Epithelial cell of esophagus (primary cell): ENCODE measurements at places on chromosomes 6 and 20.
A peak's percentile ranks its signal among the peaks of the same experiment; 100 is the strongest.

DNA sequence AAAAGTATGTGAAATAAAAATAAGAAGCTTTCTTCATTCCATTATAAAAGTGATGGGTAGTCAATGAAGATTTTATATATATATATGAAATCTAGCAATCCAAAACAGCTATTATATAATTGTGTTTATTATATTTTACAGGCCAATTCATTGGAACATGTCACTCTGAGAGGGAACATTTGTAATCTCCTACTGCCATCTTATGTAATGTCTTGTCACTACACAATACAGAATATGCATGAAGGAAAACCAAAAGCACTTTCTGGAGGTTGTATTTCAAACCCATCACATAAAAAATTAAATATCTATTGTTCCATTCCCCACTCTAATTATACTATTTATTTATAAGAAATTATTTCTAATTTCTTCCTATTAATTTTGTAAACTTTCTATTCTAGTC, 31.5 kb upstream of the IRAK1BP1 start:
- DNase-seq = peak; percentile 45

DNA sequence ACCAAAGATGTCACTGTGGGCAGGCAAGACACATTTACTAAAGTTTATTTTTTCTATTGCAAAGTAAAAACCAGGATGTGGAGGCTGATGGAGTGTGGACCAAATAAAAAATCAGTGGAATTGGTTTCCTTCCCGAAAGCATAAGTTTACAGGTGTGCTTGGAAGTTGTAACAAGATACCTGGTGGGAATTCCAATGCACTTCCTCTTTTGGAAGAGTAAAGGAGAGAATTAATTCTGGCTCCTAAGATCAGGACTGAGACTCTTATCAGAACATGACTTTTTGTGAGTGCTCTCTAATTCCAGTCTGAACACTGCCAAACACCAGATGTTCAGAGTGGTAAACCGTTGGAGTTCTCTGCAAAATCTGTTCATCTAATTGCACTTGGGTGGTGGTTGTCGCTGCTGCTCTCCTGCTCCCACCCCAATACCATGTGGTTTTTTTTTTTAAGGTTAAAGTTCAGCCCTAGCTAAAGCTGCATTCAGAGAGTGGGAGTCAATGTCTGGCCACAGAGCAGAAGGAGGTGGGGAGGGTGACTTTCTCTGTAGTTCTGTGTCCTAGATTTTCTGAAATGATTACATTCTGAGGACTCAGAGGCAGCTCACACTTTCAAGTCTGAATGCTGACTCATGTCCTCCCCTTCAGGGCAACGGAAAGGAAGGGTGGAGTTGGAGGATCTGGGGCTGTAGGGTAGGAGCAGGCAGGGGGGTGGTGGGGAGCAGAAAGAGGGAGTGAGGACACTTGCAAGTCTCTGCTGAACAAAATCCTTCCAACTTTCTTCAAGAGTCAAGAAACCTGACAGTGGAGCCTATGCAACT, 275.8 kb upstream of the PRDM1 start:
- peak; percentile 91 for DNase-seq

DNA sequence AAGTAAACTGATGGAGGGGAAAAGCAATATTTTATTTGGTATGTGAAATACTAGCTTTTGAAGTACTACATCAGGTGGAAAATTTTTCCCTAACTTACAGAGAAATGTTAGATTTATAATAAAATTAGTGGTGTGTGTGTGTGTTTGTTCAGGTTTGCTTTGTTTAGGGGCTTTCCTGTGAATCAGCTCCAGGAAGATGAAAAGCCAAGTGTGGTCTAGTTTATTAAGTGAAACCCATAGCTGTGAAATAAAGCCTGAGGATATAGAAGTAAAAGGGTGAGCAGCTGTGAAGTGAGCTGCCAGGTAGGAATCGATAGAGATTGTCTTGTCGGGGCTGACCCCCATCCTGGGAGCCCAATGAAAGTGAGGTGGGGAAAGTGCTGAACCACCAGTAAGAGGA, 347.6 kb upstream of the IMPG1 start:
- no peak for DNase-seq

- DNase-seq = no peak
Observed at GRCh38 chr6:166008441-166009369, 158.9 kb downstream of the TBXT start.

DNA sequence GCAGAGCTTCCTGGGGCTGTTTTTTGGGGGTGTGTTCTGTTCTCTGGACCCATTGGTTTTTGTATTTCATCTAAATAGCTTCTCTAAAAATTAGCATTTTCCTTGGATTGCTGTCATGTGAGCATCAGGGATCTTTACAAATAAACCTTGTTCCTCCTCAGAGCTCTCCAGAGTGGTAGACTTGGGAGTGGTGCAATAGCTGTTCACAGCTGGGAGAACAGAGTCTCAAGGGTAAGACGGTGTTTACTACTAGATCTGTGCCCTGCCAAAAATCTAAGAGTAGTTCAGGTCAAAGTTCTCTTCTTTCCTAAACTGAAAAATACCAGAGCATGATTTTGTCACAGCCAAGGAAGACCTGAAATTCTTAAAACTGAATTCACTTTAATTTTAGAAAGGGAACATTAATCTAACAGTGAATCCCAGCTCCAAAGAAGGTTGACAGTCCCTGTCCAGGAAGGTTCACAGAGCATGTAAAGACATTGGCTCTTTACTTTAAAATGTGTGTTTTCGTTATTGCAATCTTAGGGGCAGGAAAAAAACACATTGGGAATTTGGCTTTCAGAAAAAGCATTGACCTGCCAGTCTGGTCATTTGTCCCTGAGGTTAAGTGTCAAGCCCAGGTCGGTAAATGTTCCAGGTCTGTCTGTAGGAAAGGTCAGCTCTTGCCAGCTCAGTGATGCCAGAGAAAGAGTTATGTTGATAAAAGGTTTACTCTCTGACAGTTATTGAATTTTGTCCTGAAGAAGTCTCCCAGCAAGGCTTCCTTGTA, 43.3 kb downstream of the VAPB start:
- DNase-seq = no peak

GRCh38 chr20:19958219-19958618, 58.9 kb upstream of the NAA20 start:
- peak; percentile 98 for DNase-seq

GRCh38 chr20:44066645-44067606, 120.1 kb downstream of the JPH2 start:
- DNase-seq = no peak

DNA sequence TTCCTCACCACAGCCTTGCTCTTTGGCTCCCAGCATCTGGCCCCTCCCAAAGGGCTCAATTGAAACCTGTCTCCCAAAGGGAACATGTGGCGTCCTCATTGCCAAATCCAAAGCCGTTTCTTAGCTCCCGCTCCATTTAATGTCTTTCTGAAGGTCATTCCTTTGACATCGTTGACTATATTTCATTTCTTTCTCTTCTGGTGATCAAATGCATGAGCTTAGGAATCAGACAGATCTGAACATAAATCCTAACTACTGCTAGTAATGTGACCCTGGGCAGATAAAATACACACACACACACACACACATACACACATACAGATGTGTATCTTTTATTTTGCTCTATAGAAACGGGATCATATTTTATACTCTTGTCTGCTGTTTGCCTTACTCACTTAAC, 964.7 kb upstream of the FLRT3 start:
- DNase-seq = no peak

GRCh38 chr6:113847447-113847846, 9.7 kb upstream of the MARCKS start:
- DNase-seq = peak; percentile 47

DNA sequence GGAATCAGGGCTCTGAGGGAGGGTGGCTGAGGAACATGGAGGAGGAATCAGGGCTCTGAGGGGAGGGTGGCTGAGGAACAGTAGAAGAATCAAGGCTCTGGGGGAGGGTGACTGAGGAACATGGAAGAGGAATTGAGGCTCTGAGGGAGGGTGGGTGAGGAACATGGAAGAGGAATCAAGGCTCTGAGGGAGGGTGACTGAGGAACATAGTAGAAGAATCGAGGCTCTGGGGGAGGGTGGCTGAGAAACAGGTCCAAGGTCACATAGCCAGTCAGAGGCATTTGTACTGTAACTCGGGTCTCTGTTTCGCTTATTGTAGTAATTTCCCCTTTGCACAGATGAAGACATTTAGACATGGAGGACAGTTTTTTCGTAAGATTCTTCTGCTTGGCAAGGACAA, 164.8 kb downstream of the SOBP start:
- DNase-seq = no peak

DNA sequence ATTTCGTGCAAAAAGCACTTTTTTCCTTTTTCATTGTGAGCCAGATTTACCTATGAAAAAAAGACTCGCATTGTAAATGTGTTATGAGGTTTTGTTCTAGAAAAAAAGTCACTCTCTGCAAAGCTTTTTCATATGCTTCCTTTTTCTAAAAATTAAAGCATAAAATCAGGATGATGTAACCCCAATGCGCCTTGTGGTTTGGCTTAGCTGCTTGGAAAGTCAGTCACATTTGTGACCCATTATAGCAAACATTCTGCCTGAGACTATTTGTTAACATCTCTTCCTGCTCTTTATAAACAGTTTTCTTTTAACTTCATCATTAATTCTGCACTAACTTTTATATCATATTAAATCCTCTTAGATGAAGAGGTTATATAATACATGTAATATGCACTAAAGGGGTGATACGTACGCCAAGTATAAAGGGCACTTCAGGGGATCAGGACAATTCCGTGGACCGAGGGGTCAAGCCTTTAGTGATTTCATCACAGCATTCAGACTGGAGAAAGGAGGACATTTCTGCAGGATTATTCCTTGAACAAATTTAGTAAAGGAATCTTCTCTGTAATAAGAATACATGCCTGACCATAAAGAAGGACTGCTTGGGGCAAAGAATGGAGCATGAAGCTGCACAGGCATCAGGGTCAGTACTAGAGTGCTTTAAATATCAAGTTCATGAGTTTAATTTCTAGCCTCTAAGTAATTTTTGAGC, 48.1 kb upstream of the SMLR1 start:
- peak; percentile 36 for DNase-seq

DNA sequence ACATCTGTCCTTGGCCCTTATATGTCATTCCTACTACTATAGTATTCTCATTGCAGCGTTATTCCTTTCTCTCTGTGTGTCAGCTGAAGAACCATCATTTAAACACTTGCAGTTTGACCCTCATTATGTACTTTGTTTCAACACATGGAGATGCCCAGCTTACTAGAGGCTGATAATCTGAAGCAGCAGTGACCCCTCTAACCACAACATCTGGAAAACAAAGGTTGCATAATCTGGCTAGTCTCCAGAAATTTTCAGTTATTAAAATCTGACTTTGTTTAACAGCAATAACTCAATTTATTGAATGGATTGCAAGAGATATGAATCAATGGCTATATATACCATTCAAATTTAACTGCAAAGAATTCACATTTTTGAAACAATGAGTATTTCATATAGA, 6.6 kb upstream of the PHIP start:
- no peak for DNase-seq

GRCh38 chr6:11153447-11153846, 41.9 kb upstream of the ERVFRD-1 start:
- no peak for DNase-seq

GRCh38 chr6:75128878-75129570, 76.8 kb downstream of the COL12A1 start:
- DNase-seq = no peak

GRCh38 chr20:20658871-20659431, 53.5 kb downstream of the RALGAPA2 start:
- DNase-seq = no peak

- DNase-seq = no peak
Observed at GRCh38 chr6:6319952-6320811, at the start of gene F13A1. F13A1 (minus strand) TSS chr6:6320662; CDS start chr6:6318664, 1,998 bp downstream.

DNA sequence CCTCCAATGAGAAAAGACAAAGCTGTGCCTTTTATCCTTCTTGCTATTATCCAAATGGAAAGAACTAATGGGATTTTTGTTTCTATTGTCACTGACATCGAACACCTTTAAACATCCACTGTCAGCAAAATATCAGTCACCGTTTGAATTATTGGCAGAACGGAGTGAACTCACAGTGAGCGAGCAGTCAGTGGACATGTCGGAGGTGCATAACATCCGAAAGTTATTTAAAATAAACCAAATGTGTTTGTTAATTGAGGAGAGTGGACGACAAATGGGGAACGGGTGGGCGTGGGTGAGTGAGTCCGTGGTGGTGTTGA, 38.8 kb downstream of the PMEPA1 start:
- DNase-seq = no peak

GRCh38 chr6:94215552-94215951, 796.2 kb upstream of the EPHA7 start:
- no peak for DNase-seq

GRCh38 chr6:47169785-47170616, 127.9 kb upstream of the ADGRF1 start:
- peak; percentile 95 for DNase-seq

DNA sequence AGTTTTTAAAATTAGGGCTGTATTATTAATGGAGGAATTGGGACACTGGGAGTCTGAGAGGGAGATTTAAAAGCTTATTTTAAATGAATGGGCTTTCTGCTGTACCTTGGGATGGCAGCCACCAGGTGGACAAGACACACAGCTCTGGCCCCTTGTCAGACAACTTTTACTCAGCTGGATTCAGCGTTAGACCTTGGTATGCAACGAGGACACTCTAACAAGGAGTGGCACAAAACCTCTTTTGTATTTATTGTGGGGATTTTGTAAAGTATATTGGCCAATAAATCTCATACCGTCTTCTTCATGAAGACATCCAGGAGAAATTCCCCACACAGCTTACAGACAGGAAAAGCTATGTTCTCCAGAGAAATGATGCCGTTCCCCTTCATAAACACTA, 105.7 kb downstream of the LCA5 start:
- peak; percentile 48 for DNase-seq

DNA sequence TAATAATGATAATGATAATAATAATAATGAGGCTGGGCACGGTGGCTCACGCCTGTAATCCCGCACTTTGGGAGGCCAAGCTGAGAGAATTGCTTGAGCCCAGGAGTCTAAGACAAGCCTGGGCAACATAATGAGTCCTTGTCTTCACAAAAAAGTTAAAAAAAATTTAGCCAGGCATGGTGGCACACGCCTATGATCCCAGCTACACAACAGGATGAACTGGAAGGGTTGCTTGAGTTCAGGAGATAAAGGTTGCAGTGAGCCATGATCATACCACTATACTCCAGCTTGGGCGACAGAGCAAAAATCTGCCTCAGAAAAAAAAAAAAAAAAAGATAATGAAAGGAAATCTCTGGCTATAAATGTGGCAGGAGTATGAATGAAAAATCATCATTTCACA, 213.4 kb downstream of the HIVEP2 start:
- peak; percentile 82 for DNase-seq

GRCh38 chr20:64049878-64050260, 430 bp upstream of the SOX18 start:
- no peak for DNase-seq
